ENCODE measurements at places on chromosomes 6 and 20. TPM values are rescaled to one million over a fixed set of nuclear protein-coding genes. Genes with fewer than 3 reads are reported as not detected.

The LY6G5C gene
- total RNA-seq = 2.3 TPM

The KHDRBS2 gene
- not detected for total RNA-seq

The SLC17A1 gene
- not detected for total RNA-seq

The TNFAIP3 gene
- 144 TPM for total RNA-seq

The TUBB2B gene
- not detected for total RNA-seq

The RALGAPB gene
- 31.3 TPM for total RNA-seq

The EBF4 gene
- total RNA-seq = 2.7 TPM

The GINS1 gene
- 28.0 TPM for total RNA-seq

The HSPA1L gene
- 3.0 TPM for total RNA-seq

The ERVFRD-1 gene
- not detected for total RNA-seq

The BPIFB4 gene
- total RNA-seq = not detected

The PNLDC1 gene
- 0.35 TPM for total RNA-seq

The HLA-DPA1 gene
- total RNA-seq = 176 TPM

The RSPH4A gene
- 0.10 TPM for total RNA-seq

The JPH2 gene
- total RNA-seq = 0.10 TPM

The SPATS1 gene
- total RNA-seq = not detected

The SOX12 gene
- total RNA-seq = 2.9 TPM

The PPP1R3G gene
- 0.08 TPM for total RNA-seq

The PAK5 gene
- total RNA-seq = not detected

The BHLHE23 gene
- not detected for total RNA-seq

The PDYN gene
- total RNA-seq = not detected

The FAM83C gene
- not detected for total RNA-seq

The REM1 gene
- total RNA-seq = not detected

The TCP11 gene
- not detected for total RNA-seq

The AKAP7 gene
- 7.2 TPM for total RNA-seq

The RIPK1 gene
- 33.1 TPM for total RNA-seq

The STX11 gene
- total RNA-seq = 25.0 TPM

The EFCAB8 gene
- 0.25 TPM for total RNA-seq

The KIF25 gene
- total RNA-seq = not detected

The PMEPA1 gene
- 1.3 TPM for total RNA-seq

The CFAP206 gene
- total RNA-seq = not detected

The FAM209B gene
- total RNA-seq = 0.80 TPM

The ADAM33 gene
- total RNA-seq = not detected

The CST3 gene
- total RNA-seq = 0.55 TPM

The SLC25A27 gene
- not detected for total RNA-seq

The SCGN gene
- total RNA-seq = not detected

The HLA-F gene
- total RNA-seq = 346 TPM

The ZHX3 gene
- total RNA-seq = 8.7 TPM

The GPR6 gene
- not detected for total RNA-seq

The L3MBTL1 gene
- total RNA-seq = 7.4 TPM

The RBBP8NL gene
- not detected for total RNA-seq

The FRMD1 gene
- not detected for total RNA-seq

The COL11A2 gene
- total RNA-seq = 0.53 TPM

The SGK2 gene
- 0.53 TPM for total RNA-seq

The RIPPLY2 gene
- not detected for total RNA-seq

The MAPK13 gene
- 56.2 TPM for total RNA-seq

The MEP1A gene
- not detected for total RNA-seq

The PLCB4 gene
- total RNA-seq = not detected

The GJA1 gene
- not detected for total RNA-seq

The FAM217A gene
- not detected for total RNA-seq

The HMGCLL1 gene
- total RNA-seq = not detected

The IMPG1 gene
- not detected for total RNA-seq

The SLC22A2 gene
- total RNA-seq = not detected
